ENCODE measurements at places on chromosomes 12 and 14.

GRCh38 chr14:45135156-45135555, 574 bp upstream of the FANCM start:
- peak; percentile 74 for DNase-seq

GRCh38 chr12:96861656-96862055, 45.4 kb upstream of the NEDD1 start:
- DNase-seq: no peak

GRCh38 chr12:5746036-5746908, 198.8 kb downstream of the ANO2 start:
- no peak for DNase-seq

- DNase-seq: no peak
Measured at GRCh38 chr12:113088971-113089756, 32.6 kb downstream of the DTX1 start.

- DNase-seq: peak; percentile 14
Measured at GRCh38 chr12:113467502-113468364, 3.9 kb downstream of the LHX5 start.

DNA sequence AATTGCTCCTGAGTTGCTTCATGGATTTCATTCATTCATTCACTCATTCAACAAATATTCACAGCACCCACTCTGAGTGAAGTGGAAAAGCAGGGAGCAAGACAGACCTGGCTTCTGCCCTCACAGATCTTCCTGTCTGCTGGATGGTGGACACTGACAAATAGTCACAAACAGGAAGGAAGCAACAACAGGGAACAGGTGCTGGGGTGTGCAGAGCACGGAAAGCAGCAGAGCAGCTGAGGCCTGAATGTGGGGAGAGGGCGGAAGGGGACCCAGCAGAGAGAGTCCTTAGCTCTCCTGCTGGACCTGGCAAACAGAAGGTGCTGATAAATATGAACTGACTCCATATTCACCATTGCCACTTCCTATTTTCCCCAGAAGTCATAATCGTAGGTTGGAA, 54.4 kb downstream of the SETD3 start:
- DNase-seq: no peak

GRCh38 chr12:6975297-6976032, 4.8 kb downstream of the EMG1 start:
- no peak for DNase-seq

DNA sequence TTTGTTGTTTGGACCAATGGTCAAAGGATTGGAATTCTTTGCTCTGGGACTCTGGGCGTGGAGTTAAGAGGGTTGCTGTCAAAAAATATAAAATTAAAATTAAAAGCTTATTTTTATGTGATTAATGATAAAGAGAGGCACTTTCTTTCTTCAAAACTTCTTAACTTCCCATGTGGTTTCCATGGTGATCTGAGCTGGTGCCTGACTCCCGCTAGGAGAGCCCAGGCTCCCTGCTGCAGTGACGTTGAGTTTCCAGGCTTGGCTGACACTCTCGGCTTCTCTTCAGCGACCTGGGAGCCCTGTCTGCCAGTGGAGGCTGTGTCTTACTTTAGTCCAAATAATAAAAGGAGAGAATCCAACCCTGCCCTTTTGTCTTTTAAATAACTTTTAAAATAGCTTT, 84.4 kb downstream of the GALC start:
- DNase-seq: peak; percentile 18

GRCh38 chr12:111656016-111656415, 29.7 kb downstream of the BRAP start:
- DNase-seq: no peak

DNA sequence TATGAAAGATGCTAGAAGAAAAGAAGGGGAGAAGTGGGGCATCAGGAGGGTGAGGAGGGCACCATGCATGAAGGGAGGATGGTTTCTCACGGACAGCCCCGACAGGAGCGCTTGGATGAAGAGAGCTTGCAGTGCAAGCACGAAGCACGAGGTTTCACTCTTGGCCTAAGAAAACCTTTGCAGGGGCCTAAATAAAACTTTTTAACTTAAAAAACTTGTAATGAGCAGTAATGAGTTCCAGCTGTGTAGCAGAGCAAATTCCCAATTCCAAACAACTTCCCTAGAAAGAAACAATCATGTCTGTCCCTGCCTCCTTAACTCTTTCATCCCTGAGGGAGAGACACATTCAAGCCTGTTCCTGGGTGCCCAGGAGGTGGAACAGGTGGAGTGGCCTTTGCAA, 119.5 kb downstream of the PAH start:
- DNase-seq: no peak

DNA sequence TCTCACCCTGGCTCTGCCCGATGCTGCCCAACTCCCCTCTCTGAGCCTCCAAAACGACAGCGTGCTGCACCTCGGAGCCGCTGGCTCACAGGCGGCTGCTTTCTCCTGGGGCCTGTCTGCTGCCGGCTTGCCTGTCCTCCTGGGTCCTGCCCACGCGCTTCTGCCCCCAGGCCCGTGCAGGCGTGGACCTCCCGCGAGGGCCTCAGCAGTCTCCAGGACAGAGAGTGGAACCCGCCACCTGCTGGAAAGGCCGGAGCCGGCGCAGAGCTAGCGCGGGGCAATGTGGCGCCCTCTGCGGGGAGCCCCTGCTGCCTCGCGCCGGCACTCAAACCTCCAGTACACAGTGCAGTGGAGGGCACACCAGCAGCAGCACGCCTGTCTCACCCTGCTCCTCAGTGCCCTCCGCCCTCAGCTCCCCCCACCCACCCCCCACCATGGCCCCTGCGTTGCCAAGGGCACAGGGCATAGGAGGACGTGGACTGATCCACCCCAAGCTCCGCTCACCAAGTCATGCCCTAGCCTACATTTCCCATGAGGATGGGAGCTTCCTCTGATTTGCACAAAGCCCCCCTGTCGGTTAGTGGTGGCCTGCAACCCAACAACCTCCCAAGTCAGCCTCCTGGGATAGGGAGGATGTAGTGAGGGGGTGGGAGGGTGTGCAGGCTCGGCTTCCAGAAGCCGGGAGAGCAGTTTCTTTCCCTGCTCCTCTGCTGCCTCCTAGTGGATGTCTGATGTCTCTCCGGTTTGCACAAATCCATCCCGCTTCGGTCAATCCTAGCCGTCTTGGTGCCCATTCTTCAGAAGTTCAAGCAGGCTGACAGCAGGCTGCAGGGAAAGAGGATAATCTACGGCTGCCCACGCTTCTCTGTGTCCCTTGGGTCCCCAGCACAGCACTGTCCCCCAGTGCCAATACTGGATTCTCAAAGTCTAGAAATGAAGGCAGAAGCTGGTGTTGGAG, 25.2 kb downstream of the KRT8 start:
- DNase-seq: peak; percentile 60

- DNase-seq: no peak
Measured at GRCh38 chr12:99278899-99279298, 368.7 kb upstream of the GARIN6 start.

DNA sequence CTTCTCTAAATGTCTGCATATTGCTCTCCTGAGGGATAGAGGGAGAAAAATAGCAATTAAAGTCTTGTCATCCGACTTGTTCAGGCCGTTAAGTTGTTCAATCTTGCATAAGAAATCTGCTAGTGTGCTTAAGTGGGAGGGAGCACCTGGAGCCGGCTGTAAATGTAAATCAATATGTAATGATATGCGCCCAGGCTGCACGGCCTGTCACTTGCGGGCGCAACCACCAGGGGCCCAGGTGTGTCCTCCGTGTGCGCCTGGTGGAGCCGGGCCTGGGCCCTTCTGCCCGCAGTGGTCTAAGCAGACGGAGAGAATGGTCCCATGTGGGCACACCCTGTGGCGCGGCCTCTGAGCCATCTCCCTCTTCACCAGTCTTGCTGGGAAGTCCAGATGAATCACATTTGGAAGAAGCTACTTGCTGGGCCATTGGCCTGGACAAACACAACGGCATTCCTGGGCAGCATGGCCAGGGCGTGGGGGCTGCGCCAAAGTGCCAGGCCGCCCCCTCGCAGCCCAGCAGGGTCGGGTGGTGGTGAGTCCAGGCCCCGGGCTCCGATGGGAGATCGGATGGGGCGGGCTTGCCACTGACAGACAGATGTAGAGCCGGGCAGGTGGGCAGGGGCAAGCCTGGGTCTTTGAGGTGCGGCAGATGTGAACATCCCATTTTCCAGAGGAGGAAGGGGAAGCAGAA, 193.3 kb upstream of the C14orf180 start:
- peak; percentile 74 for DNase-seq

DNA sequence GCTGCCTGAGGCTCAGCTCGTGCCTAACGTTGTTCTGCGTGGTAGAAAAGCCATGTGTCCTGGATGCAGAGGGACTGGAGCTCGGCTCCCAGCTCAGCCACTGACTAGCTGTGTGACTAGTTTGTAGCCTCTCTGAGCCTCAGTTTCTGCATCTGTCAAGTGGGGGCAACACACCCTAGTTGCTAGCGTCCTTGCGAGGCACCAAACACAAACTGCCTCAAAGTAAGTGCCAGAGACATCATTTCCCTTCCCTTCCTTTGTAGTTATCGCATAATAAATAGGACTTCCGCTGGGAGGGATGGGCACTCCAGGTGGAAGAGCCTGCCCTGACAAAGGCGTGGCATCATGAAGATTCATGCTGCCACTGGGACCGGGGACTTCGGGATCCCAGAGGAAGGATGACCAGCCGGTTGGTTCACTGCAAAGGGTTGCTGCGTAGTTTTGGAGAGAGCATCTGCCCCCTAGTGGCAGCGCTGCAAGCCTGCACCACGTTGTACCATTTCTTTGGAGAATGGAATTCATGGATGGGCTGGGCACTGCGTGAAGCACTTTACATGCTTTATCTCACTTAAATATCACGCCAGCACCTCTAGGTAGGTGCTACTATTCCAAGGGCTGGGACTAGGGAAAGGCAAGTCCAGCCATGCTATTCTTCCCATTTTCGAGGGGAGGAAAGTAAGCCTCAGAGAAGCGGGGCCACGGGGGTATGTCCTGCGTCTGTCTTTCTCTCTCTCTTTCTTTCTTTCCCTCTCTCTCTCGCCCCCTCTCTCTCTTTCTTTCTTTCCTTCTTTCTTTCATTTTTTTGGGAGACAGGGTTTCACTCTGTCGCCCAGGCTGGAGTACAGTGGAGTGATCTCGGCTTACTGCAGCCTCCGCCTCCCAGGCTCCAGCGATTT, 4.6 kb downstream of the CCDC197 start:
- DNase-seq: peak; percentile 83

- no peak for DNase-seq
Measured at GRCh38 chr14:21070083-21070609, at the start of gene ARHGEF40. ARHGEF40 (plus strand) TSS chr14:21070304; CDS start chr14:21070397, 93 bp downstream.

GRCh38 chr12:43733687-43734086, 24.9 kb downstream of the PUS7L start:
- no peak for DNase-seq

- DNase-seq: no peak
Measured at GRCh38 chr14:36750244-36750643, 88.6 kb downstream of the PAX9 start.

DNA sequence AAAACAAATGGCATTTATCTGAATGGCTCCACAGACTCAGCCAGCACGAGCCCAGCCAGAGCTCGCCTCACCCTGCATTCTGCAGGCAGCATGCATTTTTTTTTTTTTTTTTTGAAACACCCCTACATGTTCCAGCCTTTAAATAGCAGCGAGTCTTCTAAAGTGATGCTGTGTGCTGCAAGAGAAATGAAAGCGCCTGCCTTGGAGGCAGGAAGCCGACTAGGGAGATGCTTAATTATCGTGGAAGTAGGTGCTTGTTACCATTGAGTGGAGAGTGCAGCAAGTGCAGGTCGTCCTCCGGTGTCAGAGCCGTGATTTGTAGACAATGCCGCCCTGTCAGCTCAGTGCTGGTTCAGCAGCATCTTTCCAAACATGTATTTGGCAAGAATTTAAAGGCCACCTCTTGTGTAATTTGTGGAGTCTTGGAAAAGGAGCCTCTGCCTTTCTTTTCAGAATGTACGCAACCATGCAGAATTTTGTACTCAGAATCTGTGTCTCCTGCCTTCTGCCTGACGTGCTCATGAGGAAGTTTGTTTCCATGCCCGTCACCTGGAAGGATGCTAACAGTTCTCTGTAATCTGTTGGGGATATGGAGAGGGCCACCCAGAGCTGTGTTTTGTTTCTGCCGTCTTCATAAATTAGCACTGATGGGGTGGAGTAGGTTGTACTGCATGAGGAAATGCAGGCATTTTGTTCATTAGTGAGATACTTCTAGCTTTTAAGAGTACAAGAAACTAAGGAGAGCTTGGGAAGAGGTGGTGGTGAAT, 345.9 kb upstream of the RGS6 start:
- DNase-seq: peak; percentile 63

DNA sequence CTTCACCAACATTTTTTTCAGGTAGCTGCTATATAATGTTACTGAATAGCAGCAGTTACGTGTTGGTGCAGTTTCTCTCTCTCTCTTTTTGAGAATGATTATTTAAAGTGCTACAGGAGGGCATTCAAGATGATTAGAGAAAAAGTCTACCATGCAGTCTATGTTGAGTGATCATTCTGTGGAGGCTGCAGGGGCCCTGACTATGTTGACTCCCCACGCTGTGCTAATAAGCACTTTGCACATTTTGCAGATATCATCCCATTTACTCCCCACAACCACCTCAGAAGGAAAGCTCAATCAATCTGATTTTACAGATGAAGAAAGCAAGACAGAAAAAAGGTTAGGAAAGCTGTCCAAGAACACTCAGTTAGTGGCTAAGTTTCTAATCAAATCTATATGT, 87.8 kb downstream of the RTN1 start:
- DNase-seq: no peak

- no peak for DNase-seq
Measured at GRCh38 chr12:34219046-34219770, 196.9 kb downstream of the ALG10 start.

GRCh38 chr12:26555139-26555538, 277.9 kb downstream of the ITPR2 start:
- DNase-seq: no peak

GRCh38 chr14:90695997-90696660, 120.1 kb downstream of the TTC7B start:
- DNase-seq: no peak

GRCh38 chr12:90331262-90331661, 622.6 kb upstream of the ATP2B1 start:
- DNase-seq: no peak

- no peak for DNase-seq
Measured at GRCh38 chr14:87050421-87050820, 942.6 kb downstream of the GALC start.

DNA sequence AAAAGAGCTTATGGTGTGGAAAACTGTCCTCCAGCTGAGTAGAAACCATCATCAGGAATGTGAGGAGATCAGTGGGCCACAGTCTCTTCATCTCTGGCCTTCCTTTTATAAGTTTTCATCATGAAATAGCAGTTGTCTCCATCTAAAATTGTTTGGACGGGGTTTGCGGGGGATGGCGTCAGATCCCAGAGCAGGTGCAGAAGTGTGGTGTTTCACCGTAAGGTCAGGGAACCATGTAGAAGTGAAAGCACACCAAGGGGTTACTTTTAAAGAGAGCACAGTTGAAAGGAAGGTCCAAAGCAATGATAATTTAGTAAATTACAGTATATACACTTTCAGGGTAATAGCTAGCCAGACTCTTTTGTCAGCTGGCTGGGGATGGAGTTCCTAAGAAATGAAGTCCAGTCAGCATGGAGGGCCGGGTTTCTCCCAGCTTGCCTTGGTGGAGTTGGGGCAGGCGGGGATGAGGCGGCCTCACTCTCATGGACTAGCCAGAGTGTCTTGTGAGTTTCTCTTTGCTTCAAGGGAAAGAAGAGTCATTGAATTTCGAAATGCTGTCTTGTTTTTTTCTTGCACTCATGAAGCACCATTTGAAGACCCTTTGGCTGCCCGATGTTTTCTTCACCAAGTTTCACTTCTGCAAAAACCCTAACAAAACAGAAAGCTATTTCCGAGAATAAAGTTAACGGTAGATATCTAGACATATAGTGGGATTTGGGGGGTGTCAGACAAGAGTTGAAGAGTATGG, 100.6 kb downstream of the ETV6 start:
- no peak for DNase-seq

- DNase-seq: no peak
Measured at GRCh38 chr12:57222286-57223190, 5.9 kb downstream of the NXPH4 start.

GRCh38 chr14:59358102-59358501, 107.1 kb downstream of the GPR135 start:
- no peak for DNase-seq
